GOT3 (cell line): ENCODE measurements at places on chromosomes 11 and 22.

DNA sequence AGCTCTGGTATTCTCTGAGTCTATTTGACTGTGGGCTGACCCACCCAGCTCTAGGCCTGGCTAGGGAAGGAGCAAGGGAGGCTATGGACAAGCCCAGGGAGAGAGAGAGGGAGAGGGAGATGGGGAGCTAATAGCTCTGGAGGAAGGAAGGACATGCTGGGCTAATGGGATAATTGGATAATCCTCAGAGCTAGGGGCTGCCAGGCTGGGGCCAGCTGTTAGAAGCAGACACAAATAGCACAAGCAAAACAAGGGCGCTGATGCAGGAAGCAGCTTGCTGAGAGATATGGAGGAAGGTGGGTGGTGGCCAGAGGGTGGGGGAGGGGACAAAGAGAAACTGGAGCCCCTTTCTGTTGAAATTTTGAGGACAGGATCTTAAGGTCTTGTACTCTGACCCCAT lies 23.2 kb downstream of the ADORA2A start:
- no peak for DNase-seq

GRCh38 chr22:30742291-30743256 lies 47.9 kb downstream of the OSBP2 start:
- no peak for DNase-seq

GRCh38 chr22:35292786-35293185 lies 6.9 kb upstream of the TOM1 start:
- no peak for DNase-seq

- DNase-seq, result no peak
Observed at GRCh38 chr11:58905011-58905720, 34.1 kb upstream of the GLYATL1 start.

DNA sequence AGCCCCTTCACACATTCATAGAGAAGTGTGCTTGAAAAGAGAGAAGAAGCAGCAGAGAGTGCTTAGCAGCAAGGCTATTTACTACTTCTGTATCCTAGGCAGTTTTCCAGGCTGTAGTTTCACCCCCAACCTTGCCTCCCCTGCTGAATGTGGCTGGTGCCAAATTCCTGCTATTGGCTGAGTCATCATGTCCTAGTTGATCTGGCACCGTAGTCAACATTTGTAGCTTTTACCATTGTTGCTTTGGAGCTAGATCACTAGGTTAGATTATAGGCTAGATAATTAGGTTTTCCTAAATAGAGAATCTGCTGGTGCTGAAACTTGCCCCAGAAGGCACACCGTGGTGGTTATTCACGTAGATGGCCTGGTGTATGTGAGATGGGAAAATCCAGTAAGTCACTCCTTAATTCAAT lies 32.7 kb downstream of the ARHGAP42 start:
- DNase-seq, result no peak
